ENCODE measurements at places on chromosomes 2 and 18.

DNA sequence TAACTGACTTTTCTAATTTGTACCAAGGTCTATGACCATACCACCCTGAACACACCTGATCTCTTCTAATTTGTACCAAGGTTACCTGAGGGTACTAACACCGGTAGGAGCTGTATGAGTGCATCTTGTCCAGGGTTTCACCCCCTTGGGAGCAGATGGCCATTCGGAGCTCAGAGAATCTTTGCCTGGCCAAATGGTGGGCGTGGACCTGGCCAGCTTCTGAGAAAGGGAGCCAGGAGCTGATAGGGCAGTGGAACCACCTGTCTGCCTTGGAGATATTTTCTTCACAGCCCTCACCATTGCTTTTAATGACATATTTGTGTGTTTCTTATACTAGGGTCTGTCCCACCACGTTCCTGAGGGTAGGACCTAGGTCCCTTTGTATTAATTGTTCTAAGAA lies 188.9 kb downstream of the LDLRAD4 start:
- no peak for DNase-seq

DNA sequence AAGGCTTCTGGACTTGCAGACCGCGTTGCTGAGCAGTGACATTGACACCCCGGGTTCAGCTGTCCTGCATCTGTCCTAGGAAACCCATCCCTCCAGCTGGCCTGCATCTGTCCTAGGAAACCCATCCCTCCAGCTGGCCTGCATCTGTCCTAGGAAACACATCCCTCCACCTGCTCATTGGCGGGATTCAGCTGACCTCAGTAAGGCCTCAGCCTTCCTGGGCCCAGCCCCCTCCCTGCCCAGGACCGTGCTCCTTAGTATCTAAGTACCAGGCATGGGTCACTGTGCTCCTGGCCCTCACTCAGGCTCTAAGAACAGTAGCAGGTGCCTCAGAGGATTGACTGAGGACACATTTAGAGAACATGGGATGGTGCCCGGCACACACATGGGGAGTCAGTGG lies 1.2 kb downstream of the MLPH start:
- DNase-seq: no peak

GRCh38 chr2:101380376-101380775 lies 6.9 kb downstream of the CREG2 start:
- peak; percentile 56 for DNase-seq

GRCh38 chr2:109129921-109130722 lies 1.1 kb downstream of the SH3RF3 start:
- no peak for DNase-seq

GRCh38 chr2:650343-651310 lies 26.6 kb downstream of the TMEM18 start:
- DNase-seq: no peak

DNA sequence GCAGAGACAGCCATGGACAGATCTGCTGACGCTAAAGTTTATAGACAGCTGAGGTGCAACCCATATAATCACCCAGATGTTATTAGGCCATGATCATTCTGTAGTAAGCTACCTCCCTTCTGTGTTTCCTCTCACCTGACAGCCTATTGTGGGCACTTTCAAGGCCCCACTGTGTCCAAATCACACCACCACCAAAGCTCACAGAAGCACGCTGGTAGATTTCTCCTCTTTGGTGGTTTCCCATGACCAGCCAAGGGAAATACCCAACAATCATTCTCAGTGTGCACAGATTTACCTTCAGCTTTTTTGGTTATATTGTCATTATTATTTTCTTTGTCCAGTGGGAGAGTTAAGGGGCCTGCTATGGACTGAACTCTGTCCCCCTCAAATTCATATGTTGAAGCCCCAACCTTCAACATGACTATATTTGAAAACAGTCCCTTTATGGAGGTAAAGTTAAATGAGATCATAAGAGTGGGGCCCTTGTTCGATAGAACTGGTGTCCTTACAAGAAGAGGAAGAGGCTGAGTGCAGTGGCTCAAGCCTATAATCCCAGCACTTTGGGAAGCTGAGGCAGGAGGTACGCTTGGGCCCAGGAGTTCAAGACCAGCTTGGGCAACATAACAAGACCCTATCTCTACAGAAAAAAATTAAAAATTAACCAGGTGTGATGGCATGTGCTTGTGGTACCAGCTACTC lies 74.0 kb upstream of the MSH6 start:
- no peak for DNase-seq

DNA sequence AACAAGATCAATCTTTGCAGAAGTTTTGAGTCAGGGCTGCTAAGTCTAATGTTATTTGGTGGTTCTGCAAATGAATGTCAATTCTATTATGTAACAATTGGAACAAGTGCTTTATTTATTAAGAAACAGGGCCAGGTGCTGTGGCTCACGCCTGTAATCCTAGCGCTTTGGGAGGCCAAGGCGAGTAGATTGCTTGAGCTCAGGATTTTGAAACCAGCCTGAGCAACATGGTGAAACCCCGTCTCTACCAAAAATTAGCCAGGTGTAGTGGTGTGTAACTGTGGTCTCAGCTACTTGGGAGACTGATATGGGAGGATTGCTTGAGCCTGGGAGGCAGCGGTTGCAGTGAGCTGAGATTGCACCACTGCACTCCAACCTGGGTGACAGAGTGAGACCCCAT lies 13.2 kb upstream of the RNF103 start:
- DNase-seq: no peak

DNA sequence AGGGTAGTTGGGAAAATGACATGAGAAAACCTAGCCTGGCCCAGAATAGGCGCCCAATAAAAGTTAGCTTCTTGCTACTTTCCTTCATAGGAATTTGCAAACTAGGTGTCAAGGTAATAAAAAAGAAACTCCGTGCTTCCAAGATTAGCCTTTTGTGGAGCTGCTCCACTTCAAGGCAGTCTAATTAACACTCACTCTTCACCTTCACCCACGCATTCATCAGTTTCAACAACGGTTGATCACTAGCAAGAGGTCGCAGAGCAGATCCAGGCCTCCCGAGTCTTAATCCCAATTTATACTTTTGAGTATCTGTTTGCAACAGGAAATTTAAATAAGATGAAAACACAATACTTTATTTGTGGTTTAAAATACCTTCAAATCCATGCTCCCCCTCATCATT lies 39.5 kb upstream of the TANK start:
- no peak for DNase-seq

GRCh38 chr2:239768907-239769553 lies 256.1 kb downstream of the NDUFA10 start:
- DNase-seq: no peak

- no peak for DNase-seq
Observed at GRCh38 chr18:57906852-57907251, 103.7 kb upstream of the ATP8B1 start.

GRCh38 chr2:205321231-205321630 lies 361.1 kb upstream of the NRP2 start:
- DNase-seq: no peak

GRCh38 chr2:2806711-2807110 lies 475.6 kb upstream of the MYT1L start:
- no peak for DNase-seq

GRCh38 chr2:148680462-148680861 lies 35.9 kb downstream of the EPC2 start:
- DNase-seq: peak; percentile 35

DNA sequence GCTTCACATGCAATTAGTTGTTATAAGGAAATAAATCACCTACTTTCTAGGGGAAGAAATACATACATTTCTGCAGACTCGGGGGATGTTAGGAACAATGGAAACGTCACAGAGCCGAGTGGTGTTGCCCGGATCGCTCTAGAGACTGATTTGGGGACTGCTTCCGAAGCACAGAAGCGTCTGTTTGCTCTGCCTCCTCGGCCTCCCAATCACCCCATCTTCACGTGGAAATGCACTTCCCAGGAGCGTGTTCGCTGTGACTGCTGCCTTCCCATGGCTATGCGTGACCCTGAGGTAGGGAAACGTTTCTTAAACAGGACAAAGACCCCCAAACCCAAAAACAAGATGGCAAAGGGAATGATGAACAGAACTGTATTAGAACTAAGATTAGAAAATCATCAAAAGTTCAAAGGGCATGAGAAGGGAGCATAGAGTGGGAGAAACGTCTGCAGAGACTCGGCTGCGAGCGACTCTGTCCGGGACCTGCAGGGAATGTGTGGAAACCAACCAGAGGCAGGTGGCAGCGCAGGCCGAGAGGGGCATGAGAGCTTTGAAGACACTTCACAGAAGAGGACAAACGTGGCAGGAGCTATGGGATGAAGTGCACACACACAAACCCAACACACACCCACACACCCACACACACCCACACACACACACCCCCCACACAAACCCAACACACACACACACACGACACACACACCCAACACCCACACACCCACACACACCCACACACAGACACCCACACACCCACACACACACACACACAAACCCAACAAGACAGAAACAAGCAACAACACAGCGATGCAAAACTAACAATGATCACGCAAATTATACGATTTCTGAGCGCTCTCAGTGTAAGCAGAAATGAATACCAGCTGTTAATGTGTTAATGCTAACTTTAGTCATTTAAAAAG lies 41.3 kb downstream of the RTP5 start:
- DNase-seq: no peak

DNA sequence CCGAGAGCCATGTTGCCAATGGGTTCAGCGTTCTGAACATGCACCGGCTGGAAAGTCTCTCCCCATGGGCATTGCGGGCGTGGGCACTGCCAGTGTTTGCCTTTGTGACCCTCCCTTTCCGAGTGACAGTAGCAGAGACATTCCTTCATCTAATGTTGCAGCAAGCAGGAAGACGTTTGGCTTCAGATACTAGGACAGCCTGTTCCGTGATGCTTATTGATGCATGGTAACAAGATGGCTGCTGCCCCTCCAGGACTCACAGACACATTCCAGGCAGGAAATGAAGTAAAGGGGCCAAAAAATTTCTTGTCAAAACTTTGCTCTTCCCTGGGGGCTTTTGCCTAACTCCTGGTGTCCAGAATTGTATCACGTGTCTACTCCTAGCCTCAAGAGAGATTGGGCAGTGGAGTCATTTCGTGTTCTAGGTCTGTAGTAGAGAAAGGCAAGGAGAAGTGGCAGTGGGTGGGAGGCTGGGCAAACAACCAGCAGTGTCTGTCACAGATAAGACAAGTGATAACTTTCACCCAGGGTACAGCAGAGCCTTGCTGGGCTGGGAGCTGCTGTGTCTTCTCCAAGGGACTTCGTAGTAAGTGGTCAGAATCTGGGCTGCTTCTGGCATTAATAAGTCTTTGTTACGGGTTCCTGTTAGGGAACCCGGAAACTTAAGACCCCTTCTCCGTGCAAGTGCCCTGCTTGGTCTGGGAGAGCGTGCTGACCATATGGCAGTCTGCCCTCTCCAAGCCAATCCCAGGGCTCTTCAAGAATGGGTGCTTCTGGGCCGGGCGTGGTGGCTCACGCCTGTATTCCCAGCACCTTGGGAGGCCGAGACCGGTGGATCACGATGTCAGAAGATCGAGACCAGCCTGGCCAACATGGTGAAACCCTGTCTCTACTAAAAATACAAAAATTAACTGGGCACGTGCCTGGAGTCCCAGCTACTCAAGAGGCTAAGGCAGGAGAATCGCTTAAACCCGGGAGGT lies 93.5 kb downstream of the TFCP2L1 start:
- no peak for DNase-seq

DNA sequence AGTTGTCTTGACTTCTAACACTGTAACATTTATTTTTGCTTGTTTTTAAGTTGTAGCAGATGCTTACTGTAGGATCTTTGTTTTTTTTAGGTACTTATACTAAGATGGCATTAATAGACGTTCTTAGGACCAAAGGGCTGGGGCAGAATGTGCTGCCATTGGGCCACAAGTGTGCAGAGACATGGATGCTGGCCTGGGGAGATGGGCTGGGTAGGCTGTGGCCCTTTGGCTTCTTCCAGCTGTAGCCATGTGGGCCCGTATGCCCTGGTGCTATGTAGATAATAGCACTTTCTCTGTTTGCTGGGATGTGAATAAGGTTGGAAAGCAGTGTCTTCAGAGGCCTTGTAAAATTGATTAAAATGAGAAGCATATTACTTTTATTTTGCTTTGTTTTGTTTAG lies 18.8 kb downstream of the RAB31 start:
- DNase-seq: no peak

- no peak for DNase-seq
Observed at GRCh38 chr2:2112416-2113105, 218.5 kb downstream of the MYT1L start.

DNA sequence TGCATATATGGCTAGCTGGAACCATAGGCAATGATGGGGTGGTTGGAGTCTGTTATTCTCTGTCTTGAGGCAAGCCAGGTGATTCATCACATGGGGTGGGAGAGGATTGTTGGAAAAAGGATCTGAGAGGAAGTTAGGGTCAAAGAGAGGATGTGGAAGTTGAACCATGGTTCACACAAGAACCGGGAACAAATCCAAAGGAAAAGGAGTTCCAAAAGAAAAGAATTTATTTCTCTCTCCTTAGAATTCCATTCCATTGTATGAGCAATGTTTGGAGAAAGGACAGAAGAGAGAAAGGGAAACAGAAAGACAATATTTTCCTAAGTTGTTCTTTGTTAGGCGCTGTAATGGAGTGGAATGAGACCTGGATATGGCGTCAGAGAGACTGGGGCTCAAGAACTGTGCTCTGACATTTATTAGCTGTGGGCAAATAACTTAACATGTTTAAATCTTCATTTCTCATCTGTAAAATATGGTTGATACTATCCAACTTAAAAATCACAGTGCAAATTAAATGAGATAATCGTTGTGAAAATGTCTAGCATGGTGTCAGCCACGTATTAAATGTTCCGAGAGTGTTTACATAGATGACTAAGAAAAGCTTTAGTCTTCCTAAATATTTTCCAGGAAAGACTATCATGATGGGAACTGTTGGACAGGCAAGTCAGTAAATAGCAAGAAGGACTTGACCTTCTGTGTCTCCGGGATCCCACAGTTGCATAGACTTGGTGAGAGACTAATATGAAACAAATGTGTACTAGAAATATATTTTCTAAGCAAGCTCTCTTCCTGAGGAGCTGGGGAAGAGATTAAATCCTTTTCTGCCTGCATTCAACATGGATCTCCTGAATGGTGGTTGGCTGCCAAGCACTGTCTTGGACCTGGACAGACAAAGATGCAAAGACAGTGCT lies 71.4 kb downstream of the TRIB2 start:
- peak; percentile 91 for DNase-seq

- no peak for DNase-seq
Observed at GRCh38 chr18:63890950-63891304, 3.4 kb downstream of the SERPINB2 start.

- DNase-seq: no peak
Observed at GRCh38 chr2:70069049-70069448, 18.2 kb upstream of the PCBP1 start.
